ENCODE measurements at places on chromosomes 7 and 10. TPM values are rescaled to one million over a fixed set of nuclear protein-coding genes. Genes with fewer than 3 reads are reported as not detected.

GRCh38 chr7:140641524-140642195 is 1.0 kb upstream of the DENND2A start:
- H3K27ac ChIP-seq, result no peak overlapping the region
- H3K36me3 ChIP-seq, result no peaks in the 10 kb centered on the region
- peak overlapping the region; percentile 78 for H3K4me3 ChIP-seq
- DNase-seq, result no peak
- peaks cover 39% of the 10 kb centered on the region for H3K4me1 ChIP-seq

- H3K27me3 ChIP-seq, result no peaks in the 10 kb centered on the region
- H3K4me3 ChIP-seq, result no peak overlapping the region
- no peak overlapping the region for H3K27ac ChIP-seq
- no peak for DNase-seq
- H3K4me1 ChIP-seq, result peaks cover 9% of the 10 kb centered on the region
Observed at GRCh38 chr7:151688236-151688780, 168.6 kb upstream of the RHEB start.

The NME8 gene
- not detected for total RNA-seq

DNA sequence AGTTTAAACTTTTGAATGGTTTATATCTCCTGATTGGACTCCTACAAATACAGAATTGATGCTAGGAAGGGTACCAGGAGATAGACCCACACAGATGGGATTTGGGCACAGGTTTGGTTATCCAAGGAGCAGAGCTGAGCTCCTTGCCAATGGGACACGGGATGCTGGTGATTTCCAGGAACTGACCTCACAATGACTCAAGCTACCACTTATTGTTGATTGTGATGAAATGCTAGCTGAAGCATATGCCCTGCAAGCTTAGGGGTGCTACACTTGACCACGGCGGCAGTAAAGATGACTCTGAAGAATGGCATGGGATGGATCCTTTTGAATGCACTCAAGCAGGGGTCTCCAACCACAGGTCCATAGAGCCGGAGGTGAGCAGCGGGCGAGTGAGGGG is 45.5 kb upstream of the VKORC1L1 start:
- no peak overlapping the region for H3K4me3 ChIP-seq
- no peak for DNase-seq
- no peaks in the 10 kb centered on the region for H3K27me3 ChIP-seq
- H3K27ac ChIP-seq, result no peak overlapping the region
- H3K4me1 ChIP-seq, result no peaks in the 10 kb centered on the region
- no peaks in the 10 kb centered on the region for H3K36me3 ChIP-seq

The MORN4 gene
- total RNA-seq, result 27.2 TPM
